GM03348 (cell line): ENCODE measurements at places on chromosomes 7 and 10.
A peak's percentile ranks its signal among the peaks of the same experiment; 100 is the strongest.

DNA sequence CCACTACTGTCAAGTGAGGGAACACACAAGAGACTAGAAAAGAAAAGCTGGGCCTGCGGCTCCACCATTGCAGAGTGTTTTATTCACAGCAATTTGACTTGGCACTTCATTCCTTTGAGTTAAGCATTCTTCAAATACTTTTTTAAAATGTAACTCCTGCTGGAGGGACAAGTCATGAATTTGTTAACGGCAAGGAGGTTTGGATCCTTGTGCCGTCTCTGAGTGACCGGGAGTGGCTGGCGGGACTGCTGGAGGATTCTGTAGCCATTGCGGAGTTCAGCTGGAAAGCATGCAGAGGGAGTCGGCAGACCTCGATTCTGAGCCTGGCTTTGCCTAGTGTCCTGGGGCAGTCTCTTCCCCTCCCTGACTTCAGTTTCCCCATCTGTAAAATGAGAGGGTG lies 9.8 kb downstream of the HSPA12A start:
- no peak for DNase-seq

- DNase-seq = no peak
Observed at GRCh38 chr7:27697861-27698430, 35.3 kb upstream of the HIBADH start.

DNA sequence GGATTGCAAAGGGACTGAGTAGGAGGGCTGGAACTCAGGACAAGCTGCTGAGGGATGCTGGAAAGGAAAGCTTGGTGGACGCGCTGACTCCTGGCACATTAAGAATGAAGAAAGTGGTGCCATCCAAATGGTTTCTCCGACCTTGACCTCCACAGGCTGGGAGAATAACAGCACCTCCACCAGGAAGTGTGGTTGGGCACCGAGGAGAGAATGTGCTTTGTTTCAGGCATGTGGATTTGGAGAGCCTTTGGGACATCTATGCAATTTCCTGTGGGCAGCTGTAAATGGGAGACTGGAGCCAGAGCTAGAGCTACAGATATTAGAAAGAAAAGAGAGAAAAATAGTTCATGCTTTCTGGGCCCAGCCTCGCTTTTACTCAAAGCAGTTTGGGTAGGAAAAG lies 29.8 kb upstream of the HABP2 start:
- DNase-seq = peak; percentile 45

- DNase-seq = no peak
Observed at GRCh38 chr10:130812381-130813148, 499.0 kb downstream of the TCERG1L start.

- no peak for DNase-seq
Observed at GRCh38 chr10:9452056-9452455, 1397.6 kb downstream of the GATA3 start.

GRCh38 chr7:73766556-73767229 lies 3.4 kb downstream of the CLDN3 start:
- no peak for DNase-seq

DNA sequence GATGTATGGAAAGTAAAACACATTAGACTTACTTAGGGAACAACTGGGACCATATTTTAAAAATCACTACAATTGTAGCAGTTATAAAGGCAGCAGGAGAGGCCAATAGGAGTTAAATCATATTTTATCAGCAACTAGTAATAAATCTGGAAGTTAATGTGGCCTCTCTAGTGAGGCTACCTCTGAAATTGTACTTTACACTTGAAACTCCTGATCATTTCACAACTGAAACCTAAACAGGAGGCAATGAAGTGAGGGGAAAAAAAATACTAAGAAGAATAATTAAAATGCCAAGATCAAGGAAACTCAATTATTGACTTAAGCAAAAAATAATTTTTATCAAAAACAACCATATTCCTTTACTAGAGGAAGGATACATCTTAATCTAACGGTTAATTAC lies 265.6 kb upstream of the HGF start:
- DNase-seq = no peak

DNA sequence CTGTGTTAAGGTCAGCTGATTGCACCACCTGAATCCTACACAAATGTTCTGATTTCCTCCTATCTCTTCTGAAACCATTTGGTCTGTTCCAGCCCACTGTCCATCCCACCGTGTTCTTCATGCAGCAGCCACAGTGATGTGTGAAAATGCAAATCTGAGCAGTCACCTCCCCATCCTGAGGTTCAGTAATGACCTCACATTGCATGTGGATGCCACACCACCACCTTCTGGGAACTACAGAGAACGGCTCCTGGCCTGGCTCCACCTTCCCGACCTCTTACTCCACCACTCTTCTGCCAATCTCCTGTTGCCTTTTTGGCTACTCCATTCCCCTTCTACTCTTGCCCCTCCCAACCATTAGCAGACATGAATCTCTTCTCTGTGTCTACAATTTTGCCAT lies 244.4 kb downstream of the TNS3 start:
- no peak for DNase-seq

- peak; percentile 68 for DNase-seq
Observed at GRCh38 chr10:100506596-100507356, 12.9 kb downstream of the SEC31B start.

DNA sequence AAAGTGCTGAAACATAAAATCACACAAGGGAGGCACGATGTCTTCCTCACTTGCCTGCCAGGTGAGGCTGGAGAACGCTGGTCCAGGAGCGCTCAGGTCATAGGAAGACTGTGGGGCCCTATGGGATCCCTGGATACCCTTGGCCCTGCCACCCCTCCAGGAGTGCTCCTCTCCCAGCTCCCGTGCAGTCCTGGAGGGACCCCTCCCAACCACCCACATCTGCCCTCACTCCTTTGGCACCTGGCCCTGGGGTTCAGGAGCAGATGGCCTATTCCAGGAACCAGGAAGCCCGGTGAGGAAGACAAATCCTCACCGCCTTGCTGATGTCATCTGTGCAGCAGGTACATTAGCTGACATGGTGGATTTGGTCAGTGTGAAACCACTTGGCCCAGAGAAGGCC lies 3.7 kb upstream of the CXCL12 start:
- DNase-seq = no peak

DNA sequence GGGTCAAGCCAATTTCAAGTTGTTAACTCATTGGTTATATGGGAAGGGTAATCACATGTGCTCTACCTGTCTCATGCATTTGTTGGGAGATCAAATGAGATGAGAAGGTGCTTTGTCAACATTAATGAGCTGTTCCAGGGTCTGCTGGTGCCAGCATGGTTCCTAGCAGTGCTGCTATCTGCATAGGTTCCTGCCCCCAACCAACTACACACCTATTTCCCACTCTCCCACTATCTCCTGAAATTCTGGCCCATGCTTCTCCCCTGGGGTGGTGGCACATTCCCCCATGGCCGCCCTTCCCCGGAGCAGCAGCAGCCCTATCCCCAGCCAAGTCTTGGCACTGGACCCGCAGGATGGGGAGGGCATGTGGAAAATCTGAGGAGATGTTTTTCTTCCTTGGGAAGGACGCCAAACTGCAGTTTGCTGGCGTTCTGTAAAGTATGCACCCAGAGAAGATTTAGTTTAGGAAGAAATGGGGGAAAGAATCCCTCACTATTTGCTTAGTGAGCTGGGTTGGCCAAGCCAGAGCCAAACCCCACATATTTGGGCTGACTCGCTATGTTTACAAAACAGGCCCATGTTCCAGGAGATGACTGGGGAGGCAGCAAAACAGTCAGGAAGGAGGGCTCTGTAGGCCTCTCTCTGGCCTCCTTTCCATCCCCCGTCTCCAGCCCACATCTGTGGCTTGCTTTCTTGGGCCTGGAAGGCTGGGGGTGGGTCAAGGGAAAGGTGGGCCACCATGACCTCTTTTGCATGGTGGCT lies 42.5 kb downstream of the PPP1R3C start:
- DNase-seq = peak; percentile 82

- DNase-seq = peak; percentile 19
Observed at GRCh38 chr10:115001506-115002381, 63.7 kb downstream of the TRUB1 start.

GRCh38 chr10:4650582-4650981 lies 175.4 kb upstream of the AKR1E2 start:
- DNase-seq = peak; percentile 47
